ENCODE measurements at places on chromosomes 6 and 20.

- no peak for DNase-seq
Measured at GRCh38 chr20:22544462-22544861, 39.9 kb downstream of the FOXA2 start.

GRCh38 chr6:22025468-22026163 is 271.2 kb downstream of the PRL start:
- peak; percentile 81 for DNase-seq

- no peak for DNase-seq
Measured at GRCh38 chr6:144475411-144475810, 190.3 kb downstream of the UTRN start.

DNA sequence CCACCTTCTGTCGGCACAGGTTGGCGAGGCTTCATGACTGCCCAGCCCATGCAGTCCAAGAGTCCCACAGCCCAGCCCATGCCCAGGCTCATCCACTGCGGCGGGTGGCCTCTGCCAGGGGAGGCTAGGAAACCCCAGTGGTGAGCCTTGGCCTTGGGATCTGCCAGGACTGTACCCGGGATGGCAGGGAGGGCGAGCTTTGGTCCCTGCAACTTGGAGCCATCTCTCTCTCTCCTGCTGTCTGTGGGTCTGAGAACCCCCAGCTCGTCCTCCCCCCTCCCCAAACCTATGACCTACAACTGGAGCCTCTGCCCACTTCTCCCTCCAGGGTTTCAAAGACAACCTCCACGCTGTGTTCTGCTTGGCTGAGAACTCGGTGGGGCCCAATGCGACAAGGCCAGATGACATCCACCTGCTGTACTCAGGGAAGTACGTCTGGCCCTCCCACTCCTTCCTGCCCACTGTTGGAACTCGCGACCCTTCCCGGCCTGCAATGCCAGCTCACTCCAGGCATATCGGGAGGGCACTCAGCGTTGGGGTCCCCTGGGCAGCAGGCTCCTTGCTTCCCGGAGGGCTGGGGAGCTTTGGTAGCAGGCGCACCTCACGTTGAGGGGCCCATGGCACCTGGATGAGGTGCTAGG is 19.7 kb downstream of the NPEPL1 start:
- DNase-seq: no peak

- DNase-seq: no peak
Measured at GRCh38 chr6:145313041-145313855, 422.1 kb downstream of the EPM2A start.

GRCh38 chr6:36226438-36227047 is 30.0 kb downstream of the BRPF3 start:
- DNase-seq: no peak

DNA sequence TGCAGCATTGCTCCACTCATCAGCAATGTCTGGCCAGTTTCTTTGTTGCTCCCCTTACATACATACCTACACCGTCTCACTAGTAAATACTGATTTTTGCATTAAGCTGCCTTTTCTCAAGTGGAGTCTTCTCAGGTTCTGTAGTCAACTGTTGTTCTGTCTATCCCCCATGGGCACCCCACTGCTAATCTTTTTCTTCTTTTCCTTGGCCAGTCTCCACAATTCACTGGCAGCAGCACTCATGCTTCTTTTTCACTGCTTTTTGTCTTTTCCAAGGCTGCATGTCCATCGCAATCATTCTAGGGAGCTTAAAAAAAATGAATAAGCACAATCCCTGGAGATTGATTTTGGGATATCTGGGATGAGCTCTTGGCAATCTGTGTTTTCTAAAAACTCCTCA is 10.3 kb upstream of the ERVFRD-1 start:
- DNase-seq: no peak

- peak; percentile 13 for DNase-seq
Measured at GRCh38 chr6:35970181-35970580, 49.3 kb upstream of the SRPK1 start.

DNA sequence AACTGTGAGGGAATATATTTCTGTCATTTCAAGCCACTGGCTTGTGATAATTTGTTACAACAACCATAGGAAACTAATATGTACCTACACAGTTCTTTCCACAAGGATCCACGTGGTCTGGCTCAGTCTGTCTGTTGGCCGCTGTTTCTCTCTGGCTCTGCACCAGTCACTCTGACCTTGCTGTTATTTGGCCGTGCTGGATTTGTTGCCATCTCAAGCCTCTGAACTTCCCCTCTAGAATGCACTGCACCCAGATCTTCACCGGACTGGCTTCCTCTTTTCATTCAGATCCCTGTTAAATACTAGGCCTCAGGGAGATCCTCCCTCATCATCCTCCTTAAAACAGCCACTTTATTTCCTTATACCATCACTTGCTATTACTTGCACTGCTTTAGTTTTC is 446.8 kb downstream of the TFAP2B start:
- no peak for DNase-seq

- peak; percentile 15 for DNase-seq
Measured at GRCh38 chr20:43840382-43841070, 74.1 kb upstream of the TOX2 start.

GRCh38 chr6:16254535-16254934 is 16.1 kb downstream of the GMPR start:
- no peak for DNase-seq

- DNase-seq: peak; percentile 60
Measured at GRCh38 chr20:51529758-51530157, 12.8 kb downstream of the NFATC2 start.

DNA sequence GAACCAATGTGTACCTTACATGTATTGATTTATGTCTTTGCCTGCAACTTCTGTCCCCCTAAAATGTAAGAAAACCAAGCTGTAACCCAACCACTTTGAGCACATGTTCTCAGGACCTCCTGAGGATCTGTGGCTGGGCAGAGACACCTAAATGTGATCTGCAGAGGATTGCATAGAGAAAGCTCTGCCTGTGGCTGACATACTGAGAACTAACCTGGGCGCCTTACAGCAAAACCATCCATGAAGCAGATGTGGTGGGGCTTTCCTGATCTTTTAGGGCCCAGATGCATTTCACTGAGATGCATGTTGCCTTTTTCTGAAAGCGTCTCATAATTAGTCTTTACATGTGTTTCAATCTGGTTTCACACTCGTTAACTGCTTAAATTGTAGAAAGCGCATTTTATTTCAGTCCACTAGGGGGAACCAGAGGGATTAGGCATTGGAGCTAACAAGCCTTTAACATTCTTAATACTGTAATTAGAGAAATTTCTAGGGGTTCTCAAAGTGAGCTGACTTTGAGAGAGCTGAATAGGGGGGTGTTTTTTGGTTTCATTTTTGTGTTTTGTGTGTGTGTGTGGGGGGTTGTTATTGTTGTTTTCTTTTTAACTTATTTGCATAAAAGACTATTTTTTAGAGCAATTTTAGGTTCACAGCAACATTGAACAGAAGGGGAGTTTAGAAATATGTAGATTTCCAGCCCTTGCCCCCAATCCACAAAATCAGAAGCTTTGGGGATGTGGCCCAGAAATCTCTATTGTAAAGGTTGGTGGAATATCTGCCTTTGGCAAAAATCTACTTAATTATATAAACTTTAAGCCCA is 50.9 kb upstream of the FAM184A start:
- peak; percentile 69 for DNase-seq

DNA sequence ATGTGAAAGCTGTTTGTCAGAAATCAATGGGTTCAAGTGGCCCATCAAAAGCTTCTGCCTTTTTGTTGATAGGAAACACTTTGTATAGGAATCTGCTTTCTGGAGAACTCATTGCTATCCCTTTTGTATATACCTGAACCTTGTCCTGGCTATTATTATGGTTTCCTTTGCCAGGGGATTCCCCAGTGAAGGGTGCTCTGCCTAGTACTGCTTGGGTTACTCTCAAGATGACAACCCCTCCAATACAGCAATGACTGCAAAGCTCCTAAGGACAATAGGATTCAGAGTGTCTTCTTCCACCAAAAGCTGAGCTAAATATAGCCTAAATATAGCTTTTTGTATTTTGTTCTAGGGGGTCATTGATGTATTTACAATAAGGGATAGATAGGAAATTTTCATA is 54.0 kb upstream of the PTPRK start:
- DNase-seq: no peak

DNA sequence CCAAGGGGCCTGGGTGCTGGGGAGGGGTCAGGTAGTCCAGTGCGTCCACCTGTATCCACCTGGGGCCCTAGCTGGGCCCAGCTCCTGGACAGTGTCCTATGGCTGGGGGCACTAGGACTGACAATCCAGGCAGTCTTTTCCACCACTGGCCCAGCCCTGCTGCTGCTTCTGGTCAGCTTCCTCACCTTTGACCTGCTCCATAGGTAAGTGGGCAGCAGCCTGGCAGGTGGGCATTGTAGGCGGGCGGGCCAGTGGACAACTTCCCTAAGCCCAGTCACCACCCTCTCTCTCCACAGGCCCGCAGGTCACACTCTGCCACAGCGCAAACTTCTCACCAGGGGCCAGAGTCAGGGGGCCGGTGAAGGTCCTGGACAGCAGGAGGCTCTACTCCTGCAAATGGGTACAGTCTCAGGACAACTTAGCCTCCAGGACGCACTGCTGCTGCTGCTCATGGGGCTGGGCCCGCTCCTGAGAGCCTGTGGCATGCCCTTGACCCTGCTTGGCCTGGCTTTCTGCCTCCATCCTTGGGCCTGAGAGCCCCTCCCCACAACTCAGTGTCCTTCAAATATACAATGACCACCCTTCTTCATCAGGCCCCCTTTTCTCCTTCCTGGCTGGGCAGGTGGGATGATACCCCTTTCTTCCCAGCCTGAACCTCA is 584 bp downstream of the C20orf141 start:
- no peak for DNase-seq

DNA sequence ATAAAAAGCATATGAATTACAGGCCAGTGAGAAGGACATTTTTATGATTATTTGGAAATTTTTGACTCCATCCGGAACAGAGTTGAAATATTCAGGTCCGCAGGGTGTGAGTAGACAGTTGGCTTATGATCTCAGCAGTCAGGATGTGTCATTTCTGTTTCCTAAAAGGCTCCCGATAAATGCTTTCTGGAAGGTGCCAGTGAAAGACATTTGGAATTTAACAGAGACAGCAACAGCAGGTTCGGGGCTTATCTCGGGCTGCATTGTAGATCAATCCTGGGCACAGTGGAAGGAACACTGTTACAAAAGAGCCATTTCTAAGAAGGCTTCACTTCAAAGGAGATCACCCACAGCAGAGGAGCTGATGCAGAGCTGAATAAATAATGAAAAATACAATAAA is 934.4 kb downstream of the KIF16B start:
- no peak for DNase-seq

GRCh38 chr20:24821391-24821790 is 127.7 kb upstream of the CST7 start:
- DNase-seq: no peak

- DNase-seq: peak; percentile 88
Measured at GRCh38 chr6:150177952-150178520, 35.2 kb downstream of the PPP1R14C start.

DNA sequence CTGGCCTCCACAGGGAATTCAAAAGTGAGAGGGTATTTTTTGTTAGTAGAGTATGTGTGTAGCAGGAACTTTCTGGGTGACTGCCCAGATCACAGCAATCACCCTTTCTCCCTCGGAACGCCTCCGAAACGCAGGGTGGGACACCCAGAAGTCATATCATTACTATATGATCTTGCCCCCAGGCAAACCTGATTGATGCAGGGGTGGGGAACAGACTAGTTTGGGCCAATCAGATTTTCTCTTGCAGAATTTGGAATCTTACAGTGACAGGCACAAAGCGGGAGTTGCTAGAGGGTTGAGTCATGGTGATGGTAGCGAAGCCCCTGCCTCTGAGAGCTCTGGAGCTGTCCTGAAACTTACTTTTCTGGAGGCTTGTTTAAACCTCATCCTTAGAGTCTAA is 16.5 kb upstream of the RPN2 start:
- DNase-seq: no peak

GRCh38 chr6:22236626-22237414 is 60.0 kb downstream of the PRL start:
- peak; percentile 99 for DNase-seq

DNA sequence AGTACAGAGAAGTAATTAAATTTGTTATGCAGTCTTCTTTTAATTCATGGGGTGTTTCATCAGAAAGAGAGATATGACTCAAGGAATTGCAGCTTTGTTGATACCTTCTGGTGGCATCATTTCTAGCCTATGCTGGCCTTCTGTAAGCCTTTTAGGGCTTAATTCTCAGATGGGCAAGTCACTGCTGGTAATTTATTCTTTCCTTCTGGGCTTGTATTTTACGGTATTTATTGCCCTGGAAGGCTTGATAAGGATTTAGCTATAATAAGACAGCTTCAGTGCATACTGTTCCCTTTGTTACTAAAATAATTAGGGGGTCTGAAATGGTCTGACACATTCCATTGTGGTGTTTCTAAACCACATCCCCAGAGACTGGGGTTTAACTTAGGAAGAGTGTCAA is 57.9 kb upstream of the EMILIN3 start:
- no peak for DNase-seq

GRCh38 chr6:49454787-49455709 is 8.0 kb downstream of the MMUT start:
- DNase-seq: no peak

DNA sequence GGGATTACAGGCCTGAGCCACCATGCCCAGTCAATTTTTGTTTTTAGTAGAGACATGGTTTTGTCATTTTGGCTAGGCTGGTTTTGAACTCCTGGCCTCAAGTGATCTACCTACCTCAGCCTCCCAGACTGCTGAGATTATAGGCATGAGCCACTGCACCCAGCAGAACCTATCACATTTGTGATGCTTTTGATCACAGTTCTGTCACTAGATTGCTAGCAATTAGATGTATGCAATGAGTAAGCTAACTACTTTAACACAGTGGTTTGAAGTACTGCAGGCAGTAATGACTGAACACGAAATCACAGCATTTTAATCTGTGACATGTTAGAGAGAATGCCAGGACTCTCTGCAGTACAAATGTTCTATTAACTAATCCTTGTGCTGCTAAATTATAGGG is 19.6 kb upstream of the SAMHD1 start:
- DNase-seq: no peak

DNA sequence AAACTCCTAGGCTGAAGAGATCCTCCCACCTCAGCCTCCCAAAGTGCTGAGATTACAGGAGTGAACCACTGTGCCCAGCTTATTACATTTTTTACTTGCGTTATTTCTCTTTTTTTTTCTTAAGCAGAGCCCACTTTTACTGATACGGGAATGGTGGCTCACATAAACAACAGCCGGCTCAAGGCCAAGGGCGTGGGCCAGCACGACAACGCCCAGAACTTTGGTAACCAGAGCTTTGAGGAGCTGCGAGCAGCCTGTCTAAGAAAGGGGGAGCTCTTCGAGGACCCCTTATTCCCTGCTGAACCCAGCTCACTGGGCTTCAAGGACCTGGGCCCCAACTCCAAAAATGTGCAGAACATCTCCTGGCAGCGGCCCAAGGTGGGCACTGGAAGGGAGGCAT is 10.5 kb downstream of the CAPN11 start:
- DNase-seq: no peak

- no peak for DNase-seq
Measured at GRCh38 chr6:77448546-77448945, 14.7 kb downstream of the HTR1B start.

Data from fibroblast of skin of back (primary cell).